ENCODE measurements at places on chromosomes 5 and 9.

DNA sequence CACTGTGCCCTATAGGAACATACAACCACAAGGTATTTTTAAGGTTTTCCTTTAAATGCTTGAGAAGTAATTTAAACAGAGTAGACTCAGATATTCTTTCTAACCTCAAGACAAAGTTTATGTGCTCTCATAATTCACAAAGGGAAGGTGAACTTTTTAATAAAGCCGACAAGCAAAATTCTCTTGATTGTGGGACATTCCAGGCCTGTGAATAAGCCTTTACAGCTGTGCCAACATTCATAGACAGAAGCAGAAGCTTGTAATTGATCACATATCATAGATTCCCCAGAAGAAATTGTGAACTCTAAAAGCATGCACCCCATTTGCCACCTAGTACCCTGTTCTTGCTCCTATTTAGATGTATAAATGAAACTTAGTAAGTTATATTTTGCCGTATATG lies 1107.8 kb upstream of the SEMA6A start:
- DNase-seq = no peak

DNA sequence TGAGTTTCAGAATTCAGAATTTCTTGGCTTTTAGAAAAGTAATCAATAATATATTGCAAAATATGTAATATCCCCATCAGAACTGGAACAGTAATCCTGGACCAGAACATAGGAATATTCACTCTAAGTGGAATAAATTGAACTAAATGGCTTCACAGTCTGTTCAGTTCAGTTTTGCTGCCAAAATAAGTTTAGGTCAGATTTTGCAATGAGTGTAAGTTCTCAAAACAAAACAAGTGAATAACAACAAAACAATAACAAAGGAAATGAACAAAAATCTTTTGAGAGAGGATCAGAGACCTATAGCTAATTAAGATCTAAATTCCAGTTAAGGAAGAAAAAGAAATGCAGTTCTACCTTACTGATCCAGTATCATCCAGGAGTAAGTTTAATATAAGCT lies 9.3 kb downstream of the PTGER4 start:
- DNase-seq = no peak

DNA sequence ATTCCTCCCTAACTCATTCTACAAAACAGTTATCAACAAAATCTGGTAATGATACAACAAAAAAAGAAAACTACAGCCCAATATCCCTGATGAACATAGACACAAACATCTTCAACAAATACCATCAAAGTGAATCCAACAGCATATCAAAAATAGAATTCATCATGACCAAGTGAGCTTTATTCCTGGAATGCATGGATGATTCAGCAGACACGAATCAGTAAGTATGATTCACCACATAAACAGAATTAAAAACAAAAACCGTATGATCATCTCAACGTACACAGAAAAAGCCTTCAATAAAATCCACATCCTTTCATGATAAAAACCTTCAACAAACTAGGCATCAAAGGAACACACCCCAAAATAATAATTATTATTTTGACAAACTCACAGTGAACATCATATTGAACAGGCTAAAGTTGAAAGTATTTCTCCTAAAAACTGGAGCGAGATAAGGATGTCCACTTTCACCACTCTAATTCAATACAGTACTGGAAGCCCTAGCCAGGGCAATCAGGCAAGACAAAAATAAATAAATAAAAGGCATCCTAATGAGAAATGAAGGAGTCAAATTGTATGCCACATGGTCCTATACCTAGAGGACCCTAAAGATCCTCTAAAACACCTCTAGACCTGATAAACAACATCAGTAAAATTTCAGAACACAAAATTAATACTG lies 305.1 kb upstream of the RGMB start:
- no peak for DNase-seq

DNA sequence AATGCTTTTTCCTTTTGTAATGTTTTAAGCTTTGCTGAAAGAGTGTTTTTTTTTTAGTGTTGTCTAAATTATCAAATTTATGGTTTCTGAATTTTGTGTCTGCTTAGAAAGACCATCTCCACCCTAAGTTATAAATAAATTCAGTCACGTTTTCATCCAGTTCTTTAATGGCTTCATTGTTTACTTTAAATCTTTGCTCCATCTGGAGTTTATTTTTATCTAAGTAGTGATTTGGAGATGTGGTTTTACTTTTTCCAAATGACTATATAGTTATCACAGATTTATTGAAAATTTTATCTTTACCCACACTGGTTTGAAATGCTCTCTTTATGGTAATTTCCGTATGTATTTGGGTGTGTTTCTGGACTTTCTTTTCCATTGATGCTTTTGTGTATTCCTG lies 577.2 kb upstream of the ZNF608 start:
- DNase-seq = no peak

- DNase-seq = no peak
Measured at GRCh38 chr5:25002371-25002770, 357.6 kb upstream of the CDH10 start.

- DNase-seq = no peak
Measured at GRCh38 chr9:85009251-85009650, 339.7 kb downstream of the NTRK2 start.

DNA sequence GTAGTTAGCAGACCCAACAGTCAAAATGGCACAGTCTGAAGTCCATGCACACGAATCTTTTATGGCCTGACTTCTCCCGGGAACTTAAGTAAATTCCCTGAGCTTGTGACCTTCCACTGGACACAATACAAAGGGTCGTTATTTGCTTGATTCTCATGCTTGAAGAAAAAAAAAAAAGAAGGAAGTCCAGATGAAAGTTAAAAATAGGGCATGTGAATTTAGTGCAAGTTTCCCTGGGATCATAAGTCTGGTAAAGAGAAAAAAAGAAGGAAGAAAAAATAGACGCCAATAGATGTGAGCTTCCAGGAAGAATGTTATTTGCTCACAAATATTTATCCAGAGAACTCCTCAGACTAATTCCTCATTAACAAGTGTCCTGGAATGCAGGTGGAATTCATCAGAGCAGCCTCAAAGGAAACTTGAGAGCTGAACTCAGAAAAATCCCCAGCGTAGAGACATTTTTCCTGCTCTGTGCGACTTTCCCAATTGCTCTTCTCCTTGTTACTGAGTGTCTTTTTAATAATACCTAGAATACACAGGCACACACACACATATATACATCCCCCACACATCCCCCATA lies 616.3 kb downstream of the EBF1 start:
- no peak for DNase-seq

GRCh38 chr9:20227166-20227874 lies 395.0 kb downstream of the MLLT3 start:
- no peak for DNase-seq

- peak; percentile 76 for DNase-seq
Measured at GRCh38 chr9:95462249-95463147, 54.3 kb downstream of the PTCH1 start.

- no peak for DNase-seq
Measured at GRCh38 chr9:101054657-101055056, 26.1 kb downstream of the PLPPR1 start.

- no peak for DNase-seq
Measured at GRCh38 chr9:107438211-107439031, 51.1 kb downstream of the KLF4 start.

GRCh38 chr5:109901628-109901981 lies 211.9 kb downstream of the MAN2A1 start:
- DNase-seq = no peak

- DNase-seq = no peak
Measured at GRCh38 chr9:101418518-101419430, 16.8 kb downstream of the ALDOB start.

GRCh38 chr5:101590384-101590783 lies 687.3 kb upstream of the ST8SIA4 start:
- DNase-seq = no peak

DNA sequence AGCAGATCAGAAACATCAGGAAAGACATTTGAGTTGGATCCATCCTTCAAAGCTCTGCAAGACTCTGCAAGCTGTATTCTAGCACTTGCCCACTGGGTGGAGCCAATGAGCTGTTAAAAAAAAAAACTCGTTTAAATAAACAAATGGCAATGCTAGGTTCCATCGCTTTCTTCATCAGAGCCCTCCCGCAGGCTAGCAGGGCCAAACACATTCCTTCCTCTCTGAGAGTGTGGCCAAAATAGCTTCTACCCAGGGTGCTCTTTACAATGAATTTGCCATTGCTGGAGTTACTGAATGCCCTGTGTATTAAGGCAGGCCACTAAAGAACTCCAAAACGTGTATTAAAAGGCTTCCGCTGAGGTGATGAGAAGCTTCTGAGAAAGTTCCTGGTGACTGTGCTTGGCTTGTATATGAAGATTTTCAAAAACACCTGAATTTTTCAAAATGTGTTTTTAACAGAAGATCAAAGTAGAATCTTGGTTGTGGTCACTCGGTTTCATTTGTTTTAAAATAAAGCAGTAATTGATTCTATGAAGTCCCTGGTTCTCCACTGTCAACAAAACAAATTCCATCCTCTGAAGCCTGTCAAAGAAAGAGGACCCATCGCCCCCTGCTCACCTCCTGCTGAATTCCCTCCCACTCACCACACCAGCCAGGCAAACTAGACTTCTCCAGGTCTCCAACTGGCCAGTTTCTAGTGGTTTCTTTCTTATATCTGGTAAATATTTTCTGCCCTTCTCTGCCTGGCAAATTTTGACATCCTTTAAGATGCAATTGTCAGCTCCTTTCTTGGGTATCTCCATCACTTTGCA lies 36.5 kb upstream of the EQTN start:
- no peak for DNase-seq

DNA sequence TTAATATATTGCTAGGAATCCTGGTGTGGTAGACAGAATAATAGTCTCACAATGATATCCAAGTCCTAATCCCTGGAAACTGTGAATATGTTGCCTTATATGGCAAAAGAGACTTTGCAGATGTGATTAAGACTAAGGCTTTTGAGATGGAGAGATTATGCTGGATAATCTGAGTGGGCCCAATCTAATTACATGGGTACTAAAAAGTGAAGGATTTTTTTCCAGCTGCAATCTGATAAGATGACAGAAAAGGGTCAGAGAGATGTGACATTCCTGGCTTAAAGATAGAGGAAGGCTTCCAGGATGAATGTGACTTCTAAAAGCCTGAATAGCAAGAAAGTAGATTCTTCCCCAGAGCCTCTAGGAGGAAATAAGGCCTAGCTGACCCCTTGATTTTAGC lies 80.7 kb upstream of the MPDZ start:
- no peak for DNase-seq

- no peak for DNase-seq
Measured at GRCh38 chr5:143231416-143231815, 172.1 kb downstream of the NR3C1 start.

DNA sequence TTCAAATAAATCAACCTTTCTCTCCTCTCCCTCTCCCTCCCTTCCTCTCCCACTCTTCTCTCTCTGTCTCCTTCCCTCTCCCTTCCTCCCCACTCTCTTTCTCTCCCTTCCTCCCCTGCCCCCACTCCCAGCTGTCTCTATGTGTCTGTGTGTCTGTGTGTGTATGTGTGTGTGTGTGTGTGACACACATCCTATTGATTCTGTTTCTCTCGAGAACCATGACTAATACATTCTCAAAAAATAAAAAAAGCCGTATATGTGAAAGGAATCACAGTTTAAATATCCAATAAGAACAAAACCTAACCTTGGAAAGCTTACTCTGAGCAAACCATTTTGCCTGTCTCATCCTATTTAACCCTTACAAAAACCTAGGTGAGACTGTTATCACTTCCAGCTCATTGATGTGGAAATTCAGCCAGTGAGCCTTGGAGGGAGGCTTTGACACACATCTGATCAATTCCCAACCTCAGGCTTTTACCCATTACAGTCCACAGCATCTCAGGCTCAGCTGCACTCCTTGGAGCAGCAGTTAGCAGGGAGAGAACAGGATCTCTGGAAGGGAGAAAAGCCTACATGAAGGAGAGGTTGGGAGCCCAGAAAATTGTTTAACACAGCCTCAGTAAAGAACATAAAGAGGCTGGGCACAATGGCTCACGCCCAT lies 8.3 kb downstream of the HSD17B3 start:
- DNase-seq = no peak

DNA sequence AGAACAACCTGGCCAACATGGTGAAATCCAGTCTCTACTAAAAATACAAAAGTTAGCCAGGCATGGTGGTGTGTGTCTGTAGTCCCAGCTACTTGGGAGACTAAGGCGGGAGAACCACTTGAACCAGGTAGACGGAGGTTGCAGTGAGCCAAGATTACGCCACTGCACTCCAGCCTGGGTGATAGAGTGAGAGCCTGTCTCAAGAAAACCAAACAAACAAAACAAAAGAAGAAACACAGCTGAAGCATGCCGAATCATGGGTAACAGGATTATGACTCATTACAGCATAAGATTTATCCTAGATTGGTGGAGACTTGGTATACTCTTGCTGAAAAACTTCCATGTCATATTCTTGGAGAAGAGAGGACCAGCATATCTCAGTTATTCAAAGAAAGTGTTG lies 236.7 kb upstream of the CCNH start:
- DNase-seq = no peak

DNA sequence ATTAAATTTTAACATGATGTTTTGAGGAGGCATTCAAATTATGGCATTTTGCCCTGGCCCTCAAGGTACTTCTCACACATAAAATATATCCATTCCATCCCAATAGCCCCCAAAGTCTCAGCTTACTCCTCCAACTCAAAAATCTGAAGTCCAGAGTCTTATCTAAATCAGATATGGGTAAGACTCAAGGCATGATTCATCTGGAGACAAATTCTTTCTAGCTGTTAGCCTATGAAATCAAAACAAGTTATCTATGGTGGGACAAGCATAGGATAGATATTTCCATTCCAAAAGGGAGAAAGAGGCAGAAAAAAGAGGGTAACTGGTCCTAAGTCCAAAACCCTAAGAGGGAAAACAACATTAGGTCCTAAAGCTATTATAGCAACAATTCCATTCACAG lies 408.4 kb downstream of the ZNF608 start:
- DNase-seq = no peak

GRCh38 chr5:16531063-16531648 lies 65.6 kb upstream of the ZNF622 start:
- DNase-seq = no peak

GRCh38 chr9:38017149-38017884 lies 51.7 kb downstream of the SHB start:
- no peak for DNase-seq

DNA sequence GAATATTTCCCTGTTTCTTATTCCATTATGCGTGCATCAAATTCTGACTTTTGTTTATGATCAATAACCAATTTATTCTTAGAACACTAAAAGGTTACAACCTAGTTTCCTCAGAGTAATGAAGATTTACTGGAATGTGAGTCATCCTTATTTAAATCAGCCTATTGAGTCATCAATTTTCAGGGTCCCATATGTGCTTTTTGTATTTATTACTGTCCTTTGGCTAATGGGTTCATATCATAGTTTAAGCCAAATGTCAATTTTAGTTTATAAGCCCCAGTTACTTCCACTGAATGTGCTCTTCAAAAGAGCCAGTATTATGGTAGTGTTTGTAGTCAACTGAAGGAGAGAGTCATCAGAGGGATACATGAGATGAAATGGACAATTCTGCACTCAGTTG lies 359.2 kb downstream of the PRR16 start:
- DNase-seq = no peak

DNA sequence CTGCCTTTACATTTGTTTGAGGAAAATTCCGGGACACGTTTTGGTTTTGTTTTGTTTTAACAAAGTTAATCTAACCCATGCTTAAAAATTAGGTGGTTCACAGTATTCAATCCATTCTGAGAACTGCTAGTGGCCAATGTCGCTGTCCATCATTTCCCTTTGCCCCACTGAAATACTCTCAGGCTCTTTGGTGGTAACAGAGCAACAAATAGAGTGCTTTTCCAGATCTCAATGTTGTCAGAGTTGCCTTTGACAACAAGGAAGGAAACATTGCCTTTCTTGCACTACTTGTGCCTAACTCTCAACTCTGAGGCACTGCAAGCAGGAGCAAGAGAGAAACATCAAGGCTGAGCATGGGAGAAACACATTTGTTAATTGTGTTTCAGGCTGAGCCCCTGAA lies 154.0 kb downstream of the MCTP1 start:
- DNase-seq = no peak
